ENCODE measurements at places on chromosomes 3 and 15. TPM values are rescaled to one million over a fixed set of nuclear protein-coding genes. Genes with fewer than 3 reads are reported as not detected.

Gene GP5
- 0.25 TPM for total RNA-seq

DNA sequence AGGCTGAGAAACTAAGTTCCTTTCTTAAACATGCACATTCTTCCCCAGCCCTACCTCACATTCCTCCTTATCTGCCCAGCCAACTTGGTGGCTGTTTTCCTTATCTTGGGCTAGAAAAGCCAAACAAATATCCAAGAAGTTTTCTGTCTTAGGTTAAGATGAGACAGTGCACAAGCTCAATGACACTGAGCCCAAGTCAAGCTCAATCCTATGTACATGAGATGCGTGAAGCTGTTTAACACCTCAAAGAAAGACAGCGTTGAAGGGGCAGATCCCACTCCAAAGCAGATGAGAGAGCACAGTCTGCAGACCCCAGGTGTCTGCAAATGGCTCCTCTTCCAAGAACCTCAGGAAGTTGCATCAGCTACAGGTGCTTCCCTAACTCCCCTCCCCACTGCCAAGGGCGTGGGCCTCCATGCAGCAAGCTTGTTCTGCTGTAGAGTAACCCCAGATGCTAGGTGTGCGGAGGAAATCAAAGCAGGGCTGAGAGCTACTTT, 16.6 kb downstream of the LRRC2 start:
- H3K4me1 ChIP-seq = peaks cover 26% of the 10 kb centered on the region
- H3K4me3 ChIP-seq = no peak overlapping the region
- H3K36me3 ChIP-seq = no peaks in the 10 kb centered on the region
- no peak for DNase-seq

Gene CFAP20DC
- total RNA-seq = 2.2 TPM

GRCh38 chr3:110589341-110589740, 482.3 kb upstream of the NECTIN3 start:
- H3K36me3 ChIP-seq = no peaks in the 10 kb centered on the region
- no peak overlapping the region for H3K4me3 ChIP-seq
- no peaks in the 10 kb centered on the region for H3K27me3 ChIP-seq
- no peak for DNase-seq
- H3K27ac ChIP-seq = no peak overlapping the region
- H3K4me1 ChIP-seq = peaks cover 14% of the 10 kb centered on the region

- DNase-seq = no peak
- no peaks in the 10 kb centered on the region for H3K27me3 ChIP-seq
- no peak overlapping the region for H3K27ac ChIP-seq
- H3K36me3 ChIP-seq = no peaks in the 10 kb centered on the region
- no peak overlapping the region for H3K4me3 ChIP-seq
These were observed 44.1 kb upstream of the PFN2 start for GRCh38 chr3:150014782-150015181.

DNA sequence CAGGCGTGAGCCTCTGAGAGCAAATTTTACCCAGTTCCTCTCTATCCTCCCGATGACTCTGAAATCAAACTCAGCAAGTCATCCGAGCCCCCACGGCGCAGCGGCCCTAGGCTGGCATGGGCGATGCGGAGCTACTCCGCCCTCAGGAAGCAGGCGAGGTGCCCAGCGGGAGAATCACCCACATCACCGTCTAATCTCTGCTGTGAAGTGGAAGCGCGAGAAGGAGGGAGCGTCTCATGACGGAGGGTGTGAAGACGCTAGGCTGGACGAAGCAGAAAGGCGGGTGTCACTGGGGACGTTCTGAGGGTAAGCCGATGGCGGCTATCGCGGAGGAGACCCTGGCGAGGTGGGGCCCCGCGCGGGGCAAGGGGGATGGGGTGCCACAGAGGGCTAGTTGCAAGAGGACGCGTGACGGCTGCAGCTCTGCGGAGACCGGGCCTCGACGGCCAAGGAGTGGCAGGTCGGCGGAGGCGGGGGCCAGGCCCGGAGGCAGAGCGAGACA, 9.1 kb upstream of the GNAI2 start:
- H3K4me1 ChIP-seq = peaks cover 6% of the 10 kb centered on the region
- peak overlapping the region; percentile 72 for H3K4me3 ChIP-seq
- no peaks in the 10 kb centered on the region for H3K36me3 ChIP-seq
- DNase-seq = no peak
- peak overlapping the region; percentile 78 for H3K27ac ChIP-seq
- no peaks in the 10 kb centered on the region for H3K27me3 ChIP-seq

DNA sequence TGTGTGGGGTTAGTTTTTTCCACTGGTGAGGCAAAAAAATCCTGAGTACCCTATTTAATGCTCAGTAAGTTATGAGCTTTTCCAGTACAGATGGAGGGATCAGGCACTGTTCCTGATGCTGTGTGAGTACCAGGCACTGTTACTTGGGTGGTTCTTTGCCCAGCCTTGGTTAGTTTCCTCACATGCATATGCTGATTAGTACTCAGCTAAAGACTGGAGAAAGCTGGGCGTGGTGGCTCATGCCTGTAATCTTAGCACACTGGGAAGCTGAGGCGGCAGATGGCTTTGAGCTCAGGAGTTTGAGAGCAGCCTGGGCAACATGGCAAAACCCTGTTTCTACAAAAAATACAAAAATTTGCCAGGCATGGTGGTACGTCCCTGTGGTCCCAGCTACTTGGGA, 210.3 kb upstream of the SGO1 start:
- H3K27me3 ChIP-seq = no peaks in the 10 kb centered on the region
- H3K36me3 ChIP-seq = no peaks in the 10 kb centered on the region
- H3K27ac ChIP-seq = no peak overlapping the region
- no peak for DNase-seq
- H3K4me3 ChIP-seq = no peak overlapping the region

GRCh38 chr3:142215106-142215505, 10.3 kb downstream of the GK5 start:
- DNase-seq = no peak
- no peaks in the 10 kb centered on the region for H3K27me3 ChIP-seq
- no peaks in the 10 kb centered on the region for H3K36me3 ChIP-seq
- H3K4me3 ChIP-seq = no peak overlapping the region
- no peaks in the 10 kb centered on the region for H3K4me1 ChIP-seq

DNA sequence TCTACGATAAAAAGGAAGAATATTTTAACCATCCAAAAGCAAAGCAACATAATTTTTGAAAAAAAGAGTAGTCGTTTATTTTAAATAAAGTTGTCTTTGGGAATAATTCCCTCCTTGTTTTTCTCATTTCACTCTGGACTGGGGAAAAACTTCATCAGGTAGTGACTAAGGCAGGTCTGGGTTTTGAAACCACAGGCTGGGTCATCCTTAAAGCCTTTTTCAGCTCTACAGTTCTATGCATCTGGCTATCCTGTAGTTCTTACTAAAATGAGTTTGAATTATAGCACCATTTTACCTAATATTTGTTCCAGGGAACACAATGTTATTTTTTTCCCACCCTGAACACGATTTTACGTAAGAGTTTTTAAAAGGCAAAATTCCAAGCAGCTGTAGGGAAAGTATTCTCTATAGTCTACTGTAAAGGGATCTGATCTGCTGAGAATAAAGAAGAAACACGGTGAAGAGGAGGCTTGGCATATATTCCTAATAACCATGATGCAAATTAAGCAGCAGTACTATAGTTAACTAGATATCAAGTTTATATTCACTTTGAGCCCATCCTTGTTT, 107.7 kb downstream of the OSBPL10 start:
- H3K4me1 ChIP-seq = no peaks in the 10 kb centered on the region
- peaks cover 3% of the 10 kb centered on the region for H3K36me3 ChIP-seq
- no peaks in the 10 kb centered on the region for H3K27me3 ChIP-seq
- DNase-seq = no peak
- H3K27ac ChIP-seq = no peak overlapping the region

Gene CCNB2
- total RNA-seq = 92.0 TPM

DNA sequence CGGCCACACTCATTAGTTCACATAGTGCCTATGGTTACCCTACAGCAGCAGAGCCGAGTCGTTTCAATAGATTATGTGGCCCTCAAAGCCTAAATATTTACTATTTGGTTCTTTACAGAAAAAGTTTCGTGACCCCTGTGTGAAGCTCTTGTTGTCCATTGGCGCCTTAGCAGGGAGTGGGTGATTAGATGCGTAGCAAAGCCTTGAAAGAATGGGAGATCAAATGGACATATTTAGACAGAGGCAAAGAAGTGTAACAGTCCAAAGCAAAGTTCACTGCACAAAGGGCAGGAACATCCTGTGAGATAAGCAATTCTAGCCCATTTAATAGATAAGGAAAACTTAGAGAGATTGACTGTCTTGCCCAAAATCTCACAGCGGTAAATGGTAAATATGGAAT, 247.4 kb upstream of the TRIM42 start:
- H3K36me3 ChIP-seq = no peaks in the 10 kb centered on the region
- H3K4me1 ChIP-seq = peaks cover 6% of the 10 kb centered on the region
- no peak overlapping the region for H3K27ac ChIP-seq
- DNase-seq = no peak

Gene ZMYND10
- total RNA-seq = 0.23 TPM

- no peaks in the 10 kb centered on the region for H3K4me1 ChIP-seq
- H3K27me3 ChIP-seq = no peaks in the 10 kb centered on the region
- no peak overlapping the region for H3K4me3 ChIP-seq
- no peak overlapping the region for H3K27ac ChIP-seq
- no peak for DNase-seq
These were observed 615.7 kb downstream of the TBL1XR1 start for GRCh38 chr3:176581589-176581988.

- H3K27me3 ChIP-seq = no peaks in the 10 kb centered on the region
- no peak overlapping the region for H3K4me3 ChIP-seq
- peaks cover 26% of the 10 kb centered on the region for H3K4me1 ChIP-seq
- H3K27ac ChIP-seq = no peak overlapping the region
- H3K36me3 ChIP-seq = no peaks in the 10 kb centered on the region
These were observed 91.0 kb downstream of the RAD18 start for GRCh38 chr3:8872261-8872660.

DNA sequence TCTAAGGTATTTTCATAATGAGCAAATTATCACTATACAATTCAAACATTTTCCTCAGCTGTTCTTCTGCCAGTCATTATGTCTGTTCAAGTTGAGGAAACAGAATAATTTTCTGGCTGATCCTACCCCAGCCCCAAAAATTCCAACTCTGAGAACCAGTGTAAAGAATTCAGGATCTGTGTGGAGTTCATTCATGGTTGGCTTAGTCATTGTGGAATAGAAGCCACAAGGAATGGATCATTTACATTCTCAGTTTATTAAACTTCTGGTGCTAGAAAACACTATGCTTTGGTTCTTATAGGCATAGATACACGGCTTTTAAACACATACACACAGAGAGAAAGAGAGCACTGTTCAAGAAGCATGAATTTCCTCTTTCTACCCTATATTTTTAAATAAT, 134.6 kb downstream of the CMSS1 start:
- no peak overlapping the region for H3K4me3 ChIP-seq
- H3K27ac ChIP-seq = no peak overlapping the region
- no peaks in the 10 kb centered on the region for H3K36me3 ChIP-seq
- DNase-seq = no peak
- H3K27me3 ChIP-seq = no peaks in the 10 kb centered on the region

Gene LINGO1
- total RNA-seq = 1.3 TPM

DNA sequence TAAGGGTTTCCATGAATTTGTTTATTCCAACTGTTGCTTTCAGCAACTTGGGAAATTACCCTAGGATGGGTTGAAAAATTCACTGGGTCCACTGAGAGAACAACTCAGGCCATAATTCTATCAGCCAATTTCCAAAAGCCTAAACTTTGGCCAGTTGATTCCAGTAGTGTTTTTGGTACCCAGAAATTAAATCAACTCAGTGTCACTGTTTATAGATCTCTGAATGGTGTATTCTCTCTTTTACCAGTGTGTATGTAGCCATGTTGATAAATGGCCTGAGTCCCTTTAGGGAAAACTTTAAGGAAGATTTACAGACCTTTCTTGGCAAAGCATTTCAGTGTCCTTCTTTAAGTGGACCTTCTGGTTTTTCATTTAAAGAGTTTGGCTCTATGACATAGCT, 636.4 kb downstream of the OTOL1 start:
- H3K27me3 ChIP-seq = no peaks in the 10 kb centered on the region
- H3K27ac ChIP-seq = no peak overlapping the region
- no peaks in the 10 kb centered on the region for H3K36me3 ChIP-seq
- H3K4me1 ChIP-seq = no peaks in the 10 kb centered on the region
- no peak for DNase-seq
- no peak overlapping the region for H3K4me3 ChIP-seq

- H3K27me3 ChIP-seq = no peaks in the 10 kb centered on the region
- no peak overlapping the region for H3K4me3 ChIP-seq
These were observed 175.6 kb downstream of the GHSR start for GRCh38 chr3:172272698-172273097.

- H3K27ac ChIP-seq = peak overlapping the region; percentile 62
These were observed 2.0 kb upstream of the SOX2 start for GRCh38 chr3:181709537-181710279.

- DNase-seq = no peak
- H3K4me1 ChIP-seq = no peaks in the 10 kb centered on the region
- H3K36me3 ChIP-seq = no peaks in the 10 kb centered on the region
- H3K27ac ChIP-seq = no peak overlapping the region
These were observed 87.7 kb downstream of the CFAP20DC start for GRCh38 chr3:58962040-58962651.

Gene CCDC54
- not detected for total RNA-seq

Gene TMEM212
- total RNA-seq = not detected

DNA sequence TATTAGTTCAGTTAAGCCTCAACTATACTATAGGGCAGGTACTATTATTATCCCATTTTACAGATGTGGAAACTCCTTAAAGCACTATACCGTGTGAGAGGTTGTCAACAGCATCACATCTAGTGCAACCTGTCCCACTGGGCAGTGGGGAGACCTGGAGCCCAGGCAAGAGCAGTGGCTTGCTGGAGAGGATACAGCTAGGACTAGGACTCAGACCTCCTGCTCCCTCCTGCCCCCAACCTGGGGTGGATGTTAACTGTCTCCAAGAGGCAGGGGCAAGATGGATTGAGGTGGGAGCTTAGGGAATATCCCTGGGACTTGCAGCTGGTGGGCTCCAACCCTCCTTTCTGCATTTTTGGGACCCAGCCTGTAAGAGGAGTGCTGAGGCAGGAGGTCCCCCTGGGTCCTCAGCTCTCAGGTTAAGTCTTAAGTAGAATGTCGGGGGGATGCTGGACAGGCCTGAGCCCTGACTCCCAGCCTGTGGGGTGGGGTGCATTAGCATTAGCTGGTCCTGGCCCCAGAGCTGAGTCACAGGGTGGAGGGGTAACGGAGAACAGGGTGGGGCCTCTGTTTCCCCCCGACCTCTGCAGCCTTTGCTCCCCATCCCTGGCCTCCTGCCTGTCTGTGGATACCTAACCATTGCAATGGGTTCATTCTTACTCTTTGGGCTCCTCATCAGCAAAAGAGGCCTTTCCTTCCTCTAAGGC, 6.6 kb downstream of the SNX33 start:
- peaks cover 4% of the 10 kb centered on the region for H3K36me3 ChIP-seq
- no peak overlapping the region for H3K27ac ChIP-seq
- no peaks in the 10 kb centered on the region for H3K27me3 ChIP-seq
- no peak overlapping the region for H3K4me3 ChIP-seq
- DNase-seq = no peak

All from Caco-2 (cell line).